ENCODE measurements at places on chromosomes 5 and 9.

DNA sequence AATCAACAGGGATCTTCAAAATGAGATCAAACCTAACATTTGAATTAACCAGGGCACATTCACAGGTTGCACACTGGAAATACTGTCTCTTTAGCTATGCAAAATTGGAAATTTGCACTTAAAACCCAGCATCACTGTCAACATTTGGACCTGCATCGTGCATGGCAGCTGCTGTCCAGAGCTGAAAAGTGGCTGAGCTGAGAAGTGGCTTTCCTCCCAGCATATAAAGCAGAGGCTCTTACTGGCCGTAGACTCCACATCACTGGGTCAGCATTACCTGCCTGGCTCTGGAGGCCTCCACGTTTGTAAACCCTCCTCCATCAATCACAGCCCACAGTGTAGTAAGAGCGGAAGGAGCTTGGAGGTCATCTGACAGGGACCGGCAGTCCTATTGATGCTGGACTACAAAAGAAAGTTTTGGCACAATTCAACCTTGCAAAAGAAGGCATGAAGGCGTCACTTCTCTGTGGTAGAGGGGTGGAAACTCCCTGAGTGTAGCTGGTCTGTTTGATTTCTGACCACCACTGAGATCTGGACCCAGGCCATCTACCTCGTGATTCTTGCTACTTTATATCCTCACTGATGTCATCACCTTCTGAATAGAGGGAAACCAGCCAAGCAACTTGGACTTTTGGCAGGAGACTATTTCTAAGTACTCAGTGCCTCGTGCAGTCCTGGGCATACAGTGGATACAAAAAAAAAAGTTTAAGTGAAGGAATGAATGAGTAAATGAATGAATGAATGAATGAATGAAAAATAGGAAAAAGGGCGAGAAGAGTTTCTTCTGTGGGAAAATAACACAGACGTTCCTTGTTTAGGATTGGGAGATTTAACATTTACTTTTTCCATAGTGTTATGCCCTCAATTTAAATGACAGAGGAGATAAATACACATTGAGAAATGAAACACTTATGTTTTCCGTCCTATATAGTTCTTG, 14.8 kb downstream of the RASEF start:
- DNase-seq = no peak

DNA sequence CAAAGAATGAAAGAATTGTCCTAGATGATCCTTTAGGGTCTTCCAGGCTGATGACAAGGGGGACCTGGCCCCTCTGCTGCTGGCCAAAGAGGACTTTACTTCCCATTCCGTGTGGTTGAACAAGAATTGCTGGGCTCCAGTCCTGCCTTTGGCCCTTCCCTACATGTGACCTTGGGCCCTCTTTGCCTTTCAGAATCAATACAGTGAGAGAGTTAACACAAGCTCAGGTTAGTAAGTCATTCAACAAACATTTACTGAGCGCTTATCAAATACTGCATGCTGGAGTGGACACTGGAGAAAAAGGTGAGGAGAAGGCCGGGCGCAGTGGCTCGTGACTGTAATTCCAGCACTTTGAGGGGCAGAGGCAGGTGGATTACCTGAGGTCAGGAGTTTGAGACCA, 113.1 kb downstream of the C9orf50 start:
- DNase-seq = no peak

- no peak for DNase-seq
Measured at GRCh38 chr5:40678026-40678425, 1.7 kb upstream of the PTGER4 start.

GRCh38 chr9:16954040-16954439, 83.6 kb upstream of the BNC2 start:
- DNase-seq = no peak

GRCh38 chr9:14417237-14417636, 103.3 kb upstream of the NFIB start:
- no peak for DNase-seq

GRCh38 chr5:61623401-61624069, 291.5 kb downstream of the ZSWIM6 start:
- DNase-seq = no peak

DNA sequence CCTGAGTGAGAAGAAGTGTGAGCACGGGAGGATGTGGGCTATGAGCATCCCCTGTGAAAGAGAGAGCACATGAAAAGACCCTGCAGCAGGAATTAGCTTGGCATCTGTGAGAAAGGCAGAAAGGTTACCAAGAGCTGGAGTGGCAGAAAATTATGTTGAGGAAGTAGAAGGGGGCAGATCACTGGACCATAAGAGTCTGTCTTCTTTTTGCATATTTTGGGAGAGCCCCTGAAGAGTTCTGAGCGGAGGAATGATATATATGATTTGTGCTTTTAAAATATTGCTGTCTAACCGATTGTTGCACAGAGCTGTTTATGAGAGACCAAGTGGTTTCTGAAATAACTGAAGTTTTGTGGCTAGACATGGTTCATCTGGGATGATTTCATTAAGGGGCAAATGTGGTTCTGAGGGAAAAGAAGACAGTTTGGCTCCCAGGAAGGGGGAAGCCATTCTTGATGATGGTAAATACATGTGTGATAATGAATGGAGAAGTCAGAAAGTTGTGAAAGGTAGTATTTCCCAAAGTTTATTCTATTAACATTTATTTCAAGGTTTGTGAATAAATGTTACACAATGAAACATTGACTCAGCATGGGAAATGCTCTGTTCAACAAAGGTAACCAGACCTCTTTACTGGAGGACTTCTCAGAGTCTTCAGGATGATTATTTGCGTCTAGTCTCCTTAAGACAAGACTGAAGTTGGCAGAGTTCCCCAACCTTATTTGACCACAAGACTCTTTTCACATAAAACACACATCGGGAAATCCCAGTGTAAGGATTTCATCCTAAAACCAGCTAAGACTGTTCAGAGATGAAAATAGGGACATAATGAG, 31.5 kb upstream of the ADRB2 start:
- DNase-seq = no peak

- DNase-seq = no peak
Measured at GRCh38 chr5:64872044-64872443, 103.3 kb downstream of the CWC27 start.

DNA sequence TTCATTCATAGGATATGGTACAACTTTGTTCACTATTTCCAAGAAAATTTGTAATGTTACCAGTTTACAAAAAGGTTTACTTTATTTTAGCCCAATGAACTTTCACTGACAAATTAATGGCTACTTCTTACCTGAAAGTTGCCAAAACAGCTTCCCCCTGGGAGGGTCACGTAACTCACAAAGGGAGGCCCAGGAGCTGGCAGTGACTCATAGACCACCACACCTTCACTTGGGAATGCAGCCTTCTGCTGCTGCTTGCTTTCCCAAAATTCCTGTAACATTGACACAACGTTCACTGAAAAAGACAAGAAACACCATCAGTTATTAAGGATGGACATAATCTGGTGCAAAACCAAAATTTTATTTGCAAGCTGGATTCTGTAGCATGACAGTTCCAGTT, 18.1 kb downstream of the LIX1 start:
- DNase-seq = no peak

Data from G401 (cell line).